ENCODE measurements at places on chromosomes 11 and 22.

DNA sequence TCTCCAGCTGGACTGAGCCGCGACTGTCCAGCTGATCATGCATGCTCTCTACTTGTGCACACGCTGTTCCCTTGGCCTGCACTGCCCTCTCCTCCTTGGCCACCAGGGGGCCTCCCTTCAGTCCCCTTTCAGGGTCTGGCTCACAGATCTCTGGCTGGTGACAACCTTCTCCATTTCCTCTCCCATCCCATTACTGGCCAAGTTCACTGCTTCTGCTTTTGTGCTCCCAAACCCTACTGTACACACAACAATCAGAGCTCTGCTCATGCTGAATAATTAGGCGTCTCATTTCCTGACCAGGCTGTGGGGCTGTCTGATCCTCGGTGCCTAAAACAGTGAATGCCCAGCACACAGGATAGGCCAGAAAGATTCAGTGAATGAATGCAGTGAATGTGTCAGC lies 224.0 kb upstream of the NARS2 start:
- no peak overlapping the region for H3K4me3 ChIP-seq
- no peaks in the 10 kb centered on the region for H3K27me3 ChIP-seq
- H3K4me1 ChIP-seq: no peaks in the 10 kb centered on the region

- H3K36me3 ChIP-seq: no peaks in the 10 kb centered on the region
- H3K27me3 ChIP-seq: no peaks in the 10 kb centered on the region
- H3K4me3 ChIP-seq: no peak overlapping the region
- no peaks in the 10 kb centered on the region for H3K4me1 ChIP-seq
- H3K27ac ChIP-seq: no peak overlapping the region
Observed at GRCh38 chr22:30953206-30953605, 15.4 kb downstream of the MORC2 start.

GRCh38 chr11:96817482-96818399 lies 427.9 kb downstream of the JRKL start:
- H3K27me3 ChIP-seq: no peaks in the 10 kb centered on the region
- no peaks in the 10 kb centered on the region for H3K36me3 ChIP-seq
- no peak overlapping the region for H3K27ac ChIP-seq

DNA sequence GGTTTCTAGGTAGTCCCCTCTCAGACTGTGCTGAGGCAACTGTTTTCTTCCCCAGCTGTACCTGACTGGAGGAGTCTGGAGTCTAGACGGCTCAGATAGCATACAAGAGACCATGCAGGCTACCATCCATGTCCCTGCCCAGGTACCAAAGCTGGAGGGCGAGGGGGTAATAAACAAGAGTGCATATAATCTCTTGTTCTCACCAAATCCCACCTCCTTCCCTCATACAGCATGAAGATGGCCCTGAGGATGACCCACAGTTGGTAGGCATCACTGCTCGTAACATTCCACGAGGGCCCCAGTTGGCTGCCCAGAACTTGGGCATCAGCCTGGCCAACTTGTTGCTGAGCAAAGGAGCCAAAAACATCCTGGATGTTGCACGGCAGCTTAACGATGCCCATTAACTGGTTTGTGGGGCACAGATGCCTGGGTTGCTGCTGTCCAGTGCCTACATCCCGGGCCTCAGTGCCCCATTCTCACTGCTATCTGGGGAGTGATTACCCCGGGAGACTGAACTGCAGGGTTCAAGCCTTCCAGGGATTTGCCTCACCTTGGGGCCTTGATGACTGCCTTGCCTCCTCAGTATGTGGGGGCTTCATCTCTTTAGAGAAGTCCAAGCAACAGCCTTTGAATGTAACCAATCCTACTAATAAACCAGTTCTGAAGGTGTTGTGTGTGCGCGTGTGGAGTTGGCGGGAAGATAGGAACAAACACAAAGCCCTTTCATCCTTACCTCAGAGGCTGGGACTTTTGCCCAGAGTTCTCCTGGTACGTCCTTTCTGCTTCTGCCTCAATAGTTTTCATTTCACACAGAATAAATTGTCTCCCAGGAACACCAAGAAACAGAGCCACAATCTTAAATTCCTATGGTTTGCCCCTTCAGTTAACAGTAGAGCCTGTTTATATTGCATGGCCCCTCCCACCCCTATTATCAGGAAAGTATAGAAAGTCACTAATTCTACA lies 8.5 kb downstream of the HMBS start:
- H3K27ac ChIP-seq: peak overlapping the region; percentile 97
- no peak overlapping the region for H3K4me3 ChIP-seq
- no peak for DNase-seq

GRCh38 chr11:106925245-106925644 lies 93.0 kb downstream of the GUCY1A2 start:
- no peak overlapping the region for H3K4me3 ChIP-seq
- no peak overlapping the region for H3K27ac ChIP-seq
- H3K36me3 ChIP-seq: no peaks in the 10 kb centered on the region
- no peak for DNase-seq
- H3K27me3 ChIP-seq: no peaks in the 10 kb centered on the region

GRCh38 chr11:75823415-75823814 lies 8.4 kb downstream of the UVRAG start:
- H3K36me3 ChIP-seq: no peaks in the 10 kb centered on the region
- H3K27ac ChIP-seq: no peak overlapping the region
- no peak for DNase-seq
- H3K27me3 ChIP-seq: no peaks in the 10 kb centered on the region
- H3K4me3 ChIP-seq: no peak overlapping the region

DNA sequence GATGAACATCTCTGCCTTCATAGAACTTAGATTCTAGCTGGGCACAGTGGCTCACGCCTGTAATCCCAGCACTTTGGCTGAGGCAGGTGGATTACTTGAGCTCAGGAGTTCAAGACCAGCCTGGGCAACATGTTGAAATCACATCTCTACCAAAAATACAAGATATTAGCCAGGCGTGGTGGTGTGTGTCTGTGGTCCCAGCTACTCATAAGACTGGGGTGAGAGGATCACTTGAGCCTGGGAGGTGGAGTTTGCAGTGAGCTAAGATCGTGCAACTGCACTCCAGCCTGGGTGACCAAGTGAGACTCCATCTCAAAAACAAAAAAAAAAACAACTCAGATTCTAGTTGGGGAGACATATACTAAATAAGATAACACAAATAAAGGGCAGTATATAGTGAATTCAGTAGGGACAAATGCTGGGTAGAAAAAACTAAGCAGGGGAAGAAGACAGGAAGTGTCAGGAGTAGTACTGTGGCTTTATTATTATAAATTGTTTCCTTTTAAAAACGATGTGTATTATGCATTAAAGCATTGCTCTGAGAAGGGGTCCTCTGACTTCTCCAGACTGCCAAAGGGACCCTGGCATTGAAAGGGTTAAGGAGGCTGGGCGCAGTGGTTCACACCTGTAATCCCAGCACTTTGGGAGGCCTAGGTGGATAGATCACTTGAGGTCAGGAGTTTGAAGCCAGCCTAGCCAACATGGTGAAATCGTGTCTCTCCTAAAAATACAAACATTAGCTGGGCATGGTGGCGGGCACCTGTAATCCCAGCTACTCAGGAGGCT lies 46.7 kb downstream of the PACS1 start:
- no peak for DNase-seq
- H3K4me1 ChIP-seq: peaks cover 7% of the 10 kb centered on the region
- no peaks in the 10 kb centered on the region for H3K27me3 ChIP-seq
- H3K27ac ChIP-seq: no peak overlapping the region
- H3K36me3 ChIP-seq: no peaks in the 10 kb centered on the region
- H3K4me3 ChIP-seq: no peak overlapping the region

DNA sequence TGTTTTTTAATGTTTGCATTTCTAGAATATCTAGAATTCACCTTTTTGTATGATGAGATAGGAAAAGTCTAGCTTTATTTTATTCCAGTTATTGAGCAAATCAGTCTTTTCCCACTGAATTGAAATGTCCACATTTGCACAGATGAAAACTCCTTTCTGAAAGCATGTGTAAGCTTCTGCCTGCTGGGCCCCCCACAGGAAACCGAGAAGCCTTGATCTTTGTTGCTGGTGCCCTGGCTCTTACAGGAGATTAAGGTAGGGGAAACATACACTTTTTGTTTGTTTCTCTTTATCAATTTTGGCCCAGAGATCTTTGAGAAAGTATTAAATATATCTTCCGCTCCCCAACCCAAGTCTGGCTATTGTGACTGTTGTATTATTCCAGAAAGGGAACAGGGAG lies 87.2 kb upstream of the GNAZ start:
- H3K4me3 ChIP-seq: no peak overlapping the region
- no peaks in the 10 kb centered on the region for H3K36me3 ChIP-seq
- no peak overlapping the region for H3K27ac ChIP-seq
- no peaks in the 10 kb centered on the region for H3K4me1 ChIP-seq
- DNase-seq: no peak
- no peaks in the 10 kb centered on the region for H3K27me3 ChIP-seq

DNA sequence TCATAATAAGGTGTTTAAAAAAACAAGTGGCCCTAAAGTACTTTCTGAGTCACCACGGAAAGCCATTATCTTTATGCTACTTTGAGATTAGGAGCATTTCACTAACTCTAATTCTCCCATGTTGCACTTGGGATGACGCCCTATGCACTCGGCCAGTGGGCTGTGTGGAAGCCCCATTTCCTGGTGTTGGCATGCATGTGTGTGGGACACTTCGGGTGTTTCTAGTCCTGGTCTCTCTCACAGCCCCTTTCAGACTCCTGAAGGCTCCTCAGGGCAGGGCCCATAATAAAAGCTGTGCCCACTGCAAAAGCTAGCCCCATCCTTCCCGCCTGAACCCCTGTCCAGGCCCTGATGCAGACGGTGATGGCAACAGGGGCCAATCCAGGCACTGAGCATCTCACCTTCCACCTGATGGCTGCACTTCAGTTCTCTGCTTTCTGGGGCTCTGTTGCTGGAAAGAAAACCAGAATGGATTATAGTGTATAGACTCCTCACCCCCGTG lies 14.9 kb upstream of the FXYD2 start:
- DNase-seq: no peak
- no peaks in the 10 kb centered on the region for H3K36me3 ChIP-seq
- H3K27ac ChIP-seq: no peak overlapping the region
- H3K27me3 ChIP-seq: no peaks in the 10 kb centered on the region
- no peaks in the 10 kb centered on the region for H3K4me1 ChIP-seq

DNA sequence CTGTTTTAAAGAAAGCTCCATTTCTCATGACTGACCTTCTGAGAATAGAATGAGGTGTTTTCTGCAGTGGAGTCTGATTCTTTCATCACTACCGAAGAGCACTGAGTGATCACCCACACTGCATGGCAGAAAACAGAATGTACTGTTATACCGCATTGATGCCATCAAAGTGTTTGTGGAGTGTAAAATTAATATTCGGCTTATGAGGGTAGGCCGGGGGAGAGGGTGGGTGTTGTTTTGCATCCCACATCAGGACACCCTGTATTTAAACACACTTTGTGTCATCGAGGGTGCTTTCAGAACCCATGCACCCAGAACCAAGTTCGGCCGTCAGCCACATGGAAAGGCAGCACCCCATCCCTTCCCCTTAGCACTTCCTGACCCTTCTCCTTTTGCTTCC lies 41.3 kb upstream of the ETS1 start:
- H3K27ac ChIP-seq: no peak overlapping the region
- H3K27me3 ChIP-seq: no peaks in the 10 kb centered on the region
- H3K4me3 ChIP-seq: no peak overlapping the region
- DNase-seq: no peak
- H3K36me3 ChIP-seq: no peaks in the 10 kb centered on the region

DNA sequence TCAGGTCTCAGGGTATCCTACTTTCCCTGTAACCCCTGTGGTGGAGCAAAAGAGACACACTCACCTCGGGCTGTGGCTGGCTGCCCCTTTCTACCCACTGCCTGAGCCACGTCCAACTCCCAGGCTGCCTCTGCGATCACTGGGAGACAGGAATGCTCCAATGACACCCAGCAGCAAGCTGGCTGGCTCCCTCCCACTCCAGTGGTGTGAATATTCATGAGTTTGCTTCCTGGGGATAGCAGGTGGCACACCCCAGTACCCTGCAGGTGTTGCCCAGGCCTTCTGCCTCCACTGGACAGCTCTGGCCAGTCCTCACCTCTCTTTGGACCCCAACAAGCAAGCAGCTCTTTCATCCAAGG lies 9.7 kb downstream of the GAL3ST1 start:
- no peaks in the 10 kb centered on the region for H3K36me3 ChIP-seq
- no peak for DNase-seq
- H3K27ac ChIP-seq: no peak overlapping the region
- H3K27me3 ChIP-seq: no peaks in the 10 kb centered on the region
- H3K4me3 ChIP-seq: no peak overlapping the region
- H3K4me1 ChIP-seq: no peaks in the 10 kb centered on the region

Measured in uterus (tissue), 4 donors.